ENCODE measurements at places on chromosomes 7 and 10.

GRCh38 chr7:12909483-12909882 lies 222.1 kb downstream of the ARL4A start:
- no peak for DNase-seq

DNA sequence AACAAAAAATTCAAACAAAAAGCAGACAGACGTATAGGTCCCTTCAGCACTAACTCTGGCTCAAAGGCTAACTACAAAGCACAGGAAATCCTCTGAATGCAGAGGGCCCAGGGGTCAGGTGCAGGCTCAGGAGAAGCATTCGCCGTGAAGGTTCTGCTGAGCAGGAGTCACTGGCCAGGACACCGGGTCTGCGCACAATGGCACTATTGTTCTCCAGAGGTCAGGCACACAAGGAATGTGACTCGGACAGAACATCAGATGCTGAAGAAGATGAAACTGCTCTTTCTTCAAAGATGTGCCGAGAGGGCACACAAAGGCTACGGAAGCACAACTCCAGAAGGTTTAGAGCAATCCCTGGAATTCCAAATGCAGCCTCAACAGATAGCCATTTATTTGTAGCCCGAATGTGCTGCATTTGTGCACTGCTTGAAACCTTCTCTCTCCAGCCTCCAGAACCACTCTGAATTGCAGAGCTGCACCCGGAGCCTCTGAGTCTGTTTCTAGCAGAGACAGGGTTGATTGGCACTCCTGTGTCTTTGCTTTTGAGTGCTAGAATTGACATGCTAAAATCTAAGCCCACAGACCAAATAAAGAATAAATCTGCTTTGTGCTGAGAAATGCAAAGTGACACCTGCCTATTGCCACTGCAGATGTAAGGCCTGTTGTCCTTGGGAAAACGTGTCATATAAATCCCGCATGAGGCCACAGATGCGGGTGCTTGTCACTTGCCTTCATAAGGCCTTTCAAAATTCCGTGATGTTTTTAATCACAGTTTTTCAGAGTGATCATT lies 85.4 kb upstream of the AFAP1L2 start:
- DNase-seq = peak; percentile 55

GRCh38 chr10:49161411-49161997 lies 26.7 kb downstream of the TMEM273 start:
- no peak for DNase-seq

DNA sequence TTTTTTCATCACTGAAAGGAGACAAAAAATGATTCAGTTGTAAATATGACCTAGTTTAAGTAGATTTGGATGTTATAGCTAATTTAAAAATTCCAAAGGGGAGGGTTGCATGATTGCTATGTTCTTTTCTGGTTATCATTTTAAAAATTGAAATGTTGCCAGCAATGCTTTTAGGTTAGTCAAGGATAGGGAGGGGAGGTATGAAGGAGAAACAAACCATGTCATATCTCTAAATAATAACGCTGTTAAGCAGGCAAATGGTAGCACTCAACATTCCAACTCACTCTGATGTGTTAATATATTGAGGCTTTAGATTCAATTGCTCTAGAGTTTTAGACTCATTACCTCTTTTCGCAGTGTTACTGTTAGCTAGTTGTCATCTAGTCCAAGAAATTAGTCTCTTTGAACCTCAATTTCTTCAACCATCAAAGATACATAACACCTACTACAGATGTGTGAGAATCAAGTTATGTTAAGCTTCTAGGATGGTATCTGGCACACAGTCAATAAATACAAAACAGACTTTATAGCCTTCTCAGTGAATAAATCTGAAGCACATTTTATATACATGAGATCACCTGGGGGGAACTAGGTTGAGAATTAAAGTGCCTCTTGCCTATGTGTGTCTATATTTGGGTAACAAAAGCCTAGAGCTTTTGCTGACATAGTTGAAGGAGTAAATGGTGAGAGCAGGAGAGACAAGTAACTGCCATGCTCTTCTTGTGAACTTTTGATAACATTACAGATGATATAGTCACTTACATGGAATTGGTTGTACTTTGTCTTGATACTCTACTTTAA lies 124.9 kb downstream of the CSTF2T start:
- DNase-seq = no peak

Data from WTC11 (cell line).